ENCODE measurements at places on chromosomes 12 and 14.

DNA sequence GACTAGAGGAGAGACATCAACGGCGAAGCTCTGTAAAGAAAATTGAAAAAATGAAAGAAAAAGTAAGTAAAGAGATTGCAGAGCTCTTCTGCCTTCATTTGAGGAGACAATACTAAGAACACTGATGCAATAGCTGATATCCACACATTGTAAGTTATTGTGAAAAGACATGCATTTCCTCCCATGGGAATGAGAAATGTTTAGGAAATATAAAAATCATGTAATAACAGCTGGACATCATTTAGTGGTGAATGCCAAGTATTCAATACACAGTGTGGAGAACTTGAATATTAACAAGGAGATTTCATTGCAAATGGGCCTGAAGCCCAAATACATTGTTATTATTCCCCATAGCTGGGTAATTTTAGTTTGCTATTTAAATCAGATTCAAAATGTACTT, 179.2 kb downstream of the KICS2 start:
- DNase-seq, result no peak

DNA sequence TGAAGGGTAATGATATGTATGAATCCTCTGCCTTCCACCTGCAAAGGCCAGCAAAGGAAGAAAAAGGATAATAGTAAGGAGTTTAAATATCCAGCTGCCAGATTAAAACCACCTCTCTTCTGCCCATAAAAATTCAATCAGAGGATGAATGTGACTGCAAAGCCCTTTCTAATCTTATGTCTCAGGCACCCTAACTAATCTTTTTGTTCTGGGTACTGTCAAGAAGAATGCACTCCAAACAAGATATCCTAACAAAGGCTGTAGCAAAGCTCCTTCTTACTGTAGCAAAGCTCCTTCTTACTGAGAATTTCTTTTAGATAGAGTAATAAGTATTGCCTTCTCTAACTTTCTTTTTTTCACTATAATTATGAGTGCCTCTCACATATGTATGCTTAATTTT, 91.8 kb downstream of the ST8SIA1 start:
- DNase-seq, result no peak

GRCh38 chr12:12890543-12891079, 751 bp upstream of the GPRC5A start:
- no peak for DNase-seq

- DNase-seq, result no peak
Observed at GRCh38 chr12:26838888-26839416, 6.0 kb upstream of the ITPR2 start.

DNA sequence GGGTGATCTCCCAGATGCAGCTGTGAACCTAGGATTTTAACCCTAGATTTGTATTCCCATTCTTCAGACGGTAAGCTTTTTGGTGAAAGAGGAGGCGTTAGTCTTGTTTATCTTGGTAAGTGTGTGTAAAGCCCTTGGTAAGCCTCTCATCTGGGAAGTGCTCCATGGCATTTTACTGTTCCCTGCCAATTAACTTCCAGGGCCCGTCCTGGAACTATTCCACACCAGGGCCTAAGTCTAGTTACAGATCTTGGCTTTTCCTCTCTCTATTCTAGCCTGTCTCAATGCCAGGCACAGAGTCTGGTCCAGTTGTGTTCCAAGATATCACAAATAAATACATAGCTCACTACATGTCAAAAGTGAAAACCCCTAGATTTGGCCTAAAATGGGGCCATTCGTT, 42.4 kb downstream of the YEATS4 start:
- DNase-seq, result no peak

DNA sequence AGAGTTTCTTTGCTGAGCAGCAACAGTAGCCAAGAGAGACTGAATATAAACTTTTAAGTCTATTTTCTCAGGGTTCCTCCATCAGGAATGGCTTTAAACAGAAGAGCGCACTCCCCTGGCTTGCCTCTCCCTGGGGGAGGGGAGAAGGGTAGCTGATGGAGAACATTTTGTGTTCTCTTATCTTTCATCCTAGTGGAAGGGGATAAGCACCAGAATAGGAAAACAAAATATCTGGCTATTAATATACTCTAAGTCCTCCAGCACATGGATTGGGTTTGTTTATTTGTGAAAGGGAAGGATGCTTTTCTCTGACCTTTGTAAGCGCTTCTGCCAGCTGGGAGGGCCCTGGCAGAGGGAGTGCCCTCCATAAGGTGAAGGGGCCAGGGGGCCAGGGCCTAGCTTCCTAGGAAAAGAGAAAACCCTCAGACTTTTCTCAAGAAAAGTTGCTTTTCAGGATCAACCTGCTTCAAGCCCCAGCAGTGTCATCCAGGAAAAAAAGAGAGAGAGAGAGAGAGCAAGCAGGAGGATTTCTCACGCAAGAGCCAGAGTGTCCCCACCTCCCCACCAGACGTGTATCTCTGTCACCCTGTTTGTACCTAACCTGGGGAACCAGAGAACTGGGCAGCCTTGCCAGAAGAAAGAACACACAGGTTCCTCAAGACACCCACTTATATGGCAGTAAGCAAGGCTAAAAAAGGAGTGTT, 34.3 kb upstream of the ATP2A2 start:
- no peak for DNase-seq

- DNase-seq, result no peak
Observed at GRCh38 chr12:103964805-103965204, 867 bp upstream of the TDG start.

GRCh38 chr12:122049827-122050226, 28.1 kb downstream of the BCL7A start:
- no peak for DNase-seq

- DNase-seq, result no peak
Observed at GRCh38 chr12:32249777-32250176, 143.1 kb downstream of the BICD1 start.
